Stimulated activated CD8-positive, alpha-beta memory T cell treated with anti-CD3 and anti-CD28 coated beads, Interleukin-7, amount 100 ng/mL, for 48 hours (primary cell): ENCODE measurements at places on chromosomes 5 and 9.

DNA sequence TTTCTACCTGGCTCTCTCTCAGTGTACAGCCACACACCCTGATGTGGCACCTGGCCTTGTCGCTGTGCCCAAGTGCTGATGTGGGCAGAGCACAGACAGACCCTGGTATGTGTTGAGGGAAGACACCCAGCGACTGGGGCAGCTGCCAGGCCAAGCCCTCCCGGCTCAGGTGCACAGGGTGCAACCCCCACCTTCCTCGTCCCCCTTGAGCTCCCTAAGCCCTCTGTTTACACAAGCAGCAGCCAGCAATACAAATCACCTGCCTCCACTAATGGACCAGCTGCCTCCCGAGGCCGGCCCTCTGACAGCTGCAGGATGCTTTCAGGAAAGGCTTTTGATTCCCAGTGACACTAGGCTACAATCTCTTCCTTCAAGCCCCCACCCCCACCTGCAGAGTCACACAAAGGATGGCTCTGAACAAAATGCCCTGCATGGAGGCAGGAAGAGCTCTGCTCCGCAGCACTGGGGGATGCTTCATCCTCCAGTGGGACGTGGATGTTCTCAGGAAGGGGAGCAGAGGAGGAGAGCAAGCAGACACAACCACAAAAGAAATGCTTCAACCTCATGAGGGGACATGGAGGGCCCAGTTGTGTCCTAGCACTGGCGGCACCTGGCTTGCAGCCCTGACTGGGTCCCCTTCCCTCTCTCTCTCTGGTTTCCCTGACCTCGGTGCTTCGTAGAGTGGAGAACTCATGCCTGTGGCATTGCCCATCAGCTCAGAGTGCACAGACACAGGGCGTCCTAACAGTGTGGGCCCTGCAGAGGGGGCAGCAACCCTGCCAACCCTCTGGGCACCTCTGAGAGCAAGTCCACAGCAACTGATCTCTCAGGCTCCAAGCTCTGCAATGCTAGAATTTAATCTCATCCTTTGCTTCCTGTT is 140.8 kb downstream of the BARX1 start:
- no peak for DNase-seq

- DNase-seq, result no peak
These were observed 53.3 kb upstream of the SLIT3 start for GRCh38 chr5:169354263-169354662.

DNA sequence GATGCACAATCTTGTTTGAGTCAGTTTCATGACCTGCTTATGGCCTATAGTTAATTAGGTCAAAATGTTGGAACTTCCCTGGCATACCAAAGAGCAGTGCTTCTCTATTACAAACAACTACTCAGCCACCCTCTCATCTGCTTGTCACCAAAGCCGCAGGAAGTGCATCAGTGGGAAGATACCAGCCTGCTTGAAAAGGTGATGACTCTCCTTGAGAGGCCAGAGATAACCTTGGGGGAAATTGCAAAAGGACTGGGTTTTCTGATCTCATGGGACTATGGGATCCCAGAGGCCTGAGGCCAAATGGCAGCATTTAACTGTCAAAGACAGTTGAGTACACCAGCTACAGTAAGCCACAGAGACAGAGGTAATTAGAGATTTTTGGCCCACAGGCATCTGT is 69.9 kb downstream of the C9orf57 start:
- no peak for DNase-seq

GRCh38 chr5:102823441-102823874 is 68.4 kb downstream of the PAM start:
- DNase-seq, result no peak

DNA sequence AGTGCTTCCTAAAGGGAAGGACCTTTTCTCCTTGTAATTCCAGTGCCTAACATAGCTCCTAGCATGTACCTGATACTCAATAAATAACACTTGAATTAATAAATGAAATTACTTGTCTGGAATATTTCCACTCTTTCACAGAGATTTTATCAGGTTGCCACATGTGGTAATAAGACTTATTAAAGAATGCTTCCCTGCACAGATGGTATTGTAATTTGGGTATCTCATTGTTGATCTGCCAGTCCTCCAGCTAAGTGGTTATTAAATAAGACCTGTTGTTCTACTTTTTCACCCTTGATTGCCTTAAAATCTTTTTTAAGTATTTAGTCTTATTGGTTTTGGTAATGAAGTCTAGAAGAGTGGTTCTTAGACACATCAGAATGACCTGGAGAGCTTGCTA is 28.1 kb upstream of the CETN3 start:
- no peak for DNase-seq

GRCh38 chr9:20837166-20837565 is 153.1 kb downstream of the FOCAD start:
- DNase-seq, result no peak

DNA sequence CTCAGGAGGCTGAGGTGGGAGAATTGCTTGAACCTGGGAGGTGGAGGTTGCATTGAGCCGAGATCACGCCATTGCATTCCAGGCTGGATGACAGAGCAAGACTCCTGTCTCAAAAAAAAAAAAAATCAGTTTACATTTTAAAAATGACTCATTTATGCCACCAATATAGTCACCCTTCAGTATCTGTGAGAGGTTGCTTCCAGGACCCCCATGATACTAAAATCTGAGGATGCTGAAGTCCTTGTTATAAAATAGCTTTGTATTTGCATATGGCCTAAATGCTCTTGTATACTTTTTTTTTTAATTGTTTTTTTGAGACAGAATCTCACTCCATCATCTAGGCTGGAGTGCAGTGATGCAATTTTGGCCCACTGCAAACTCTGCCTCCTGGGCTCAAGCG is 5.8 kb downstream of the OCLN start:
- no peak for DNase-seq

GRCh38 chr9:37836386-37836785 is 35.8 kb downstream of the DCAF10 start:
- DNase-seq, result no peak

DNA sequence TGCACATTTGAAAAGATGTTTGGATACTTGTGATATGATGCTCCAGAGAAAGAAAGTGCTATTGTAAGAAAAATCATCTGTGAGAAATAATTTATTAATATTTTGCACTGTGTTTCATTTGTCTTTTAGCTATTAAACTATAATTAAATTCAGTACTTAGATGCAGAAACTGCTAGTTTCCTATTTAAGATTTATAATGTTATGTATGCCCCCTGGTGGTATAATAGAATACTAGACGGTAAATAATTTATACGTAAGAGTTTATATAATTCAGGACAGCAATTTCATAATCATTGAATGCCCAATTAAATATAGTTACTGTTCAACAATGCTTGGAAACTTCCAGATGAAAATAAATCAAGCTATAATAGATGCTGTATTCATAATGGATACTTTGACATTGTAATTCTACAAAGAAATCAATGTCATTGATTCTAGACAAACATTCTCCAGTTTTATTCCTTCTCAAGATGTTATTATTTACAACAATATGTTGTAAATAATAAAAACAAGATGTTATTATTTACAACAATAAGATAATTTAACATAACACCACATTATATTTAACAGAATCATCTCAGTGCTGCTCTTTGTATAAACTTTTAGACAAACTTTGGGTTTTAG is 101.0 kb downstream of the TMEM232 start:
- no peak for DNase-seq

DNA sequence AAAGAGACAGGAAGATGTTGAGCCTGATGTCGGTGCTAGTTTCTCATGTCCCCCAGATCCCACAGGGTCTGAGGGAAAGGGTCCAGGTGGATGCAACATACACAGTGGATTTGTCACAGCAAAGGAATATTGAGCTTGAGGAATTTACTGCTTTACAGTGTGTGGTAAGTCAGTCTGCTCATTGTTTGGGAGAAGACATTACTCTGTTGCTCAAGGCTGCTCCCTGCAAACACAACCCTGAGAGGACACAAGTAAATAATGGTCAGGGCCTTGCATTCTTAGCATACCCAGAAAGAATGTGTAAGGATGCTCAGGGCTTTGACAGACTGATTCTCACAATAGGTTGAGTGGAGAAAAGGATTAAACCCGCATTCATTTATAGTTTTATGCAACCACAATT is 7.3 kb upstream of the MAN2A1 start:
- DNase-seq, result no peak

- no peak for DNase-seq
These were observed 278.3 kb downstream of the NR2F1-AS1 start for GRCh38 chr5:93302711-93303110.

DNA sequence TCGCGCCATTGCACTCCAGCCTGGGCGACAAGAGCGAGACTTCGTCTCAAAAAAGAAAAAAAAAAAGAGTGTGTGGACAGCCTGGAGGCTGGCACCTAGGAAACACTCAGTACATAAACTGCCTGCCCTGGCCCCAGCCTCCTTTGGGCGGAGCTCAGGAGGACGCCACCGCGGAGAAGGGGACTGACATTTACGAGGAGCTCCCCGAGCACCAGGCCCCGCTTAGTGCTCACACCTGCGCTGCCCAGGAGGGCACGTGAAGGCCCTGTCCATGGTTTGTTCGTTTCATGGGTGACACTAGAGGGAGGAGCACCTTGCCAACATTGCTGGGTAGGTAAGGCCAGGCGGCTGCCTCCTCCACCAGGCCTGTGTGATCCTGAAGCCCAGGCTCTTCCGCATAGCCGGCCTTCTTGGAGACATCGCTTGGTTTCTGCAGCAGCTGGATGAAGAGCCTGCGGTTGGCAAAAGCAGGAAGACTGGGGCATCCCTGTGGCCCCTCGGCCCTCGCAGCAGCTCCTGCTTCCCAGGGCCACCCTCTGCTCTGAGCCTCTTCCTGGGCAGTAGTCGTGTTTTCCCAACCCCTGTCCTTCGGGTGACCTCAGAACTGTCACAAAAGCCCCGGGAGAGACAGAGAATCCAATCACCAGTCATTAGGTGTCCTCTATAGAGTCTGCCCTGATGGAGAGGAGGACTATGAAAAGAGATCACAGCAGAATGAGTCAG is 26.2 kb upstream of the LAMC3 start:
- DNase-seq, result no peak

- DNase-seq, result no peak
These were observed 15.3 kb downstream of the IFNA5 start for GRCh38 chr9:21289848-21290247.

DNA sequence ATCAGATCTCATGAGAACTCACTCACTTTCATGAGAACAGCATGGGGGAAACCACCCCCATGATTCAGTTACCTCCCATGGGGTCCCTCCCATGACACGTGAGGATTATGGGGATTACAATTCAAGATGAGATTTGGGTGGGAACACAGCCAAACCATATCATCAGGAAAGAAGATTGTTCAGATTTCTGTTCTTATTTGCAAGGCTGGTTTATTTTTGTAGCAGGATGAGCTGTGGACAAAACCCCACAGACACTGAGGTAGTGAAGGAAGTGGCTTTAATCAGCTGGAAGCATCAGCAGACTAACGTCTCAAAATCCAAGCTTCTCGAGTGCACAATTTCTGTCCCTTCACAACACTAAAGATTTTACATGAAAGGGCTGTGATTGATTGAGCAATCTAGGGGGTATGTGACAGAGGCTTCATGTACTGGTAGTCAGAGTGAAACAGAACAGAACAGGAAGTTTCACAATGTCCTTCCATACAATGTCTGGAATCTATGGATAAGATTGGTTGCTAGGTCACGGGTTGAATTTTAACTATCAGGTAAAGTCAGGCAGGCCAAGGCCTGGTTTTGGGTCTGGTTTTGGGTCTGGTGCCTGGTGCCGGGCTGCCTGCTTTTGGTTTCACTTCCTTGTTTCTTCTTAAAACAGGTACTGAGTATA is 91.3 kb upstream of the ZNF366 start:
- no peak for DNase-seq

DNA sequence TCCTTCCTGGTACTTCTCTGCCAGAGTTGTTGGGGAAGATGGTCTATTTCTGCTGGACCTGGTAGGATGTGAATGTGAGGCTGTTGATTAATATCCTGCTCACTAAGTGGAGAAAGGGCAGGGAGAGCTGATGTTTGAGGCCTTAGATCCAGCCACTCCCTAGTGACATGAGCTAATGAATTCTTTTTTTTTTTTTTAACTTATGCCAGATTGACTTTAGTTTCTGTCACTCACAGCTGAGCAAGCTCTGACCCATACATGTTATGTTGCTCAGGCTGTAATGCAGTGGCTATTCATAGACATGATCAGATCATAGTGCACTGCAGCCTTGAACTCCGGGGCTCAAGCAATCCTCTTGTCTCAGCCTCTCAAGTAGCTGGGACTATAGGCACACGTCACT is 75.1 kb upstream of the SPRY4 start:
- DNase-seq, result no peak

GRCh38 chr9:21252721-21253547 is 13.1 kb upstream of the IFNA14 start:
- no peak for DNase-seq

DNA sequence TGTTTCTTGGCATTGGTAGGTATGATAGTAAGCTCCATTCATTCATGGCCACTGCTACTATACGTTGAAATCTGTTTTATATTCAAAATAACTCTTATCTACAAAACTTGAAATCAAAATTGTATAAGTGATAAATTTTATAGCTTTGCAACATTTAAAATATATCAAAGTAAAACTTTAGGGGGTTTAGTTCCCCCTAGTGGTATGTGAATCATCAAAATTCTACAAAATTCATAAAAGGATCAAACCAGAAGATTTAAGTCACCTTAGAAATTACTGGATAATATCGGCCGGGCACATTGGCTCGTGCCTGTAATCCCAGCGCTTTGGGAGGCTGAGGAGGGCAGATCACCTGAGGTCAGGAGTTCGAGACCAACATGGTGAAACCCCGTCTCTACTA is 243.0 kb upstream of the CDH18 start:
- DNase-seq, result no peak

DNA sequence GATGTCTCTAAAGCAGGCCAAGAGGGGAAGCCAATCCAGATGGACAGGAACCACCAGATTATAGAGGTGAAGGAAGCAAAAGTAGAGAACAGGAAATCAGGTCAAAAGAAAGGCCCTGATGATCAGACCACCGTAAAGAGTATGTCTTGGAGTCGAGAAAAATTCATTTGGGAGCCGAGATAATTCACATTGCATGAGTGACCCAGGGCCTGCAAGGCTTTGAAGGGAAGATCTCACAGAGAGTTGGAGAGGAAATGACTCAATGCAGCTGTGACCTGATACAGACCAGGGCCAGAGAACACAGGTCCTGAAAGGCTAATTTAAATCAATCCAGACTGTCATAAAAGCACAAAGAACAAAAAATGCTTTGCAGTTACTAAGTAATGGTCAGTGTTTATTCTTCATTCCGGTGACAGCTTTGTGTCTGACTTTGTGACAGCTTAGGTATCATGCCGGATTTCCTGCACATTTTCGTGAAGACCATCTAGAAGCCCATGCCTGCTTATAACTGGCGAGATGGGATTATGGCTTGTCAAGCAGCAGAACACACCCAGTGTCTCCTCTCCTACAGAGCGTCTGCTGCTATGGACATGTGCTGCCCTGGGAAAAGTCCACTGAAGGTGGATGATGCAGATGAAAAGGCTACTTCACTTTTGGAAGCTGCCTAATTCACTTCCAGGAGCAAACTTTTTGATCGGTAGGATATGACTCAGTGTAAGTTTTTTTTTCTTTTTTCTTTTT is 5.8 kb upstream of the ACTBL2 start:
- DNase-seq, result no peak
